ENCODE measurements at places on chromosomes 7 and 10. TPM values are rescaled to one million over a fixed set of nuclear protein-coding genes. Genes with fewer than 3 reads are reported as not detected.

Gene MRLN
- not detected for total RNA-seq

Gene CALCR
- total RNA-seq = under 0.01 TPM

Gene MAT1A
- not detected for total RNA-seq

Gene AGMO
- not detected for total RNA-seq

Gene SND1
- total RNA-seq = 241 TPM

Gene HOGA1
- 0.86 TPM for total RNA-seq

Gene STEAP1
- 21.6 TPM for total RNA-seq

Gene TBC1D12
- 15.1 TPM for total RNA-seq

Gene CHCHD3
- total RNA-seq = 104 TPM

Gene CUZD1
- total RNA-seq = 0.32 TPM

Gene SGPL1
- total RNA-seq = 54.4 TPM

Gene MPLKIP
- 7.8 TPM for total RNA-seq

Gene CACUL1
- total RNA-seq = 29.0 TPM

Gene KLF14
- total RNA-seq = under 0.01 TPM

Gene CAMK1D
- total RNA-seq = 1.3 TPM

Gene ZNF138
- 3.2 TPM for total RNA-seq

Gene CFAP58
- 0.64 TPM for total RNA-seq

Gene CTTNBP2
- 3.2 TPM for total RNA-seq

Gene TAC1
- total RNA-seq = not detected

Gene TES
- total RNA-seq = 93.3 TPM

Gene GPR15LG
- total RNA-seq = not detected

Gene ADIRF
- total RNA-seq = 2.6 TPM

Gene TUBB8
- total RNA-seq = not detected

Gene ZNF777
- total RNA-seq = 7.7 TPM

Gene IFRD1
- total RNA-seq = 62.2 TPM

Gene HECTD2
- 16.4 TPM for total RNA-seq

Gene ZNF398
- 16.1 TPM for total RNA-seq

Gene PIK3AP1
- not detected for total RNA-seq

Gene RBP3
- total RNA-seq = not detected

Gene OR2A1
- under 0.01 TPM for total RNA-seq

Gene MRPS24
- 108 TPM for total RNA-seq

Gene LRRD1
- total RNA-seq = not detected

Gene CYP26C1
- total RNA-seq = not detected

Gene PKD1L1
- total RNA-seq = 0.43 TPM

Gene UNCX
- total RNA-seq = not detected

Gene SFTPD
- total RNA-seq = not detected

Gene PAPSS2
- total RNA-seq = 417 TPM

Gene TECTB
- not detected for total RNA-seq

Gene ZP3
- 0.86 TPM for total RNA-seq

Gene RINT1
- total RNA-seq = 13.9 TPM

Gene PILRA
- 0.43 TPM for total RNA-seq

Gene ARHGEF35
- total RNA-seq = 0.97 TPM
